Activated T-cell treated with anti-CD3 and anti-CD28 coated beads, Interleukin-2, amount 50 U/mL, for 72 hours (primary cell): ENCODE measurements at places on chromosomes 12 and 14.

DNA sequence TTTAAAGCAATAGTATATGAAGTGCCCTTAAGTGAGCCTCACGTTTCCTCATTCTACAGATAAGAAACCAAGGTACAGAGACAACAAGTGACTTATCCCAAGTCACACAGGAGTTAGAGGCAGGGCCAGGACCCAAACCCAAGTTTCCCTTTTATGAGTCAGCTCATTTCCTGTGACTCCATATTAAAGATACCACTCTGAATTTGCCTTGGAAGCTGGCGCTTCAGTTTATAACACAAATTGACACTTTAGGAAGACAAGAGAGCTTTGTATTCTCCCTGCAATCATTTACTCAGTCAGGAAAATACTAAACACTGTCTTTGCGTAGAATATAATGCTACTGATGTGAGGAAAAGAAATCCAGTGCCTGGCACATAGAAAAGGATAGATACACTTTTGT is 43.2 kb downstream of the MYBPC1 start:
- DNase-seq, result no peak

DNA sequence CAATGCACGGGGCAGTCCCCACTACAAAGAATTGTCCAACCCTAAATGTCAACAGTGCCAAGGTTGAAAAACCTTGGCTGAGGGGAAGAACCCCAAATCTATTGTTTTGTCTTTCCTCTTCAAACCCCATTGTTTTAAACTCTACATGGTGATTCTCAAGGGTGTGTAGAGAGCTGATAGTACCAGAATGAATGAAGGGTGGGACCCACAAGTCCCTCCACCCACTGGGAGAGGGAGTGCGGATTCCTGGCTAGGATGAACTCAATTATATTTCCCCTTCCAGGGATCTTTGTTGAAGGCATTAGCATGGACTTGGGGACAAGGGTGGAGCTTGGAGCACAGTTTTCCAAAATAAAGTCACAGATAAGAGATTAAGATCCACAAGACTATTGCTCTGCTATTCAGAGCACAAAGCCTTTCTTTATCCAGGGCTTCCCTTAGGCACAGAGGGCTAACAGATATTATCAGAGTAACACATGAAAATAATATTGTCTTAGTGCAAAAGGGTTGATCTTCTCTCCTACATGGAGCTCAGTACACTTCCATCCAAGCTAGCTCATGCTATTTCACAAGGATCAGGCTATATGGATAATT is 755.1 kb upstream of the TBX3 start:
- no peak for DNase-seq

- DNase-seq, result no peak
Observed at GRCh38 chr12:34605510-34605887, 583.2 kb downstream of the ALG10 start.

GRCh38 chr12:115394496-115395220 is 710.7 kb upstream of the TBX3 start:
- DNase-seq, result no peak

- no peak for DNase-seq
Observed at GRCh38 chr12:108324351-108325017, 14.6 kb downstream of the CMKLR1 start.
